HCT116 (cell line): ENCODE measurements at places on chromosomes 12 and 14. TPM values are rescaled to one million over a fixed set of nuclear protein-coding genes. Genes with fewer than 3 reads are reported as not detected.

Gene MGAT2
- 22.9 TPM for total RNA-seq

Gene AQP2
- total RNA-seq, result not detected

Gene RNASE3
- total RNA-seq, result not detected

Gene PSMC6
- 71.7 TPM for total RNA-seq

DNA sequence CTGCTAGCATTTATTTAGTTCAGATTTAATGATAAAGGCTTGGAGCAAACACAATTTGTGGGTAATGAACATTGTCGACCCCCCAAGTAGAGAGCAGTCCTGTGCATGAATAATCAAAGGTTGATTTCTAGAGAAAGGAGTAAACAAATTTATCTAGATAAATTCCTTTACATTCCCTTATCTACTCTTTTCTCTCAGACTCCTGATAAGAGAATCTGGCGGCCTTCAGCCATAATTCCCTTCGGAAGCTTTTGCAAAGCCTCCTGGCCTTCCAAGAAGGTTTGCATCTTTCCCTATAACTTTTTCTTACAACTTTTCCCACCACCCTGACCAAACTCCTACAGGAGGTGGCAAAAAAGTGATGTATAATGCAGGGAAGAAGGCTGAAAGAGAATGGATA is 42.1 kb downstream of the TMTC3 start:
- no peak overlapping the region for H3K4me3 ChIP-seq
- H3K36me3 ChIP-seq, result peaks cover 1% of the 10 kb centered on the region; the same call in 1 of the 2 replicates
- DNase-seq, result no peak
- no peaks in the 10 kb centered on the region for H3K27me3 ChIP-seq
- H3K4me1 ChIP-seq, result peaks cover 13% of the 10 kb centered on the region; the same call in 1 of the 2 replicates

DNA sequence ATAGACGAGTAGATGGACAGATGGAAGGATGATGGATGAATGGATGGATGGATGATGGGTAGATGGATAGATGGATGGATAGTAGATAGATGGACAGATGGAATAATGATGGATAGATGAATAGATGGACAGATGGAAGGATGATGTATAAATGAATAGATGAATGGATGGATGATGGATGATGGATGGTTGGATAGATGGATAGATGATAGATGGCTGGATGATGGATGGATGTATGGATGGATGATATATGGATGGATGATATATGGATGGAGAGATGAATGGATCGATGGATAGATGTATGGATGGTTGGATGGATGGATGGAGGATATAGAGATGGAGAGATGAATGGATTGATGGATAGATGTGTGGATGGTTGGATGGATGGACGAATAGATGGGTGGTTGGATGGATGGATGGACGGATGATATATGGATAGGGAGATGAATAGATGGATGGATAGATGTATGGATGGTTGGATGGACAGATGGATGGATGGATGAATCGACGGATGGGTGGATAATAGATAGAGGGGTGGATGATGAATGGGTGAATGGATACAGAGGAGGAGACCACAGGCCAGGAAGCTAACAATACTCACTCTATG is 19.3 kb downstream of the TRPV4 start:
- H3K27me3 ChIP-seq, result no peaks in the 10 kb centered on the region
- DNase-seq, result no peak
- H3K4me1 ChIP-seq, result peaks cover 3% of the 10 kb centered on the region; the same call in 1 of the 2 replicates
- no peak overlapping the region for H3K27ac ChIP-seq
- no peaks in the 10 kb centered on the region for H3K36me3 ChIP-seq

DNA sequence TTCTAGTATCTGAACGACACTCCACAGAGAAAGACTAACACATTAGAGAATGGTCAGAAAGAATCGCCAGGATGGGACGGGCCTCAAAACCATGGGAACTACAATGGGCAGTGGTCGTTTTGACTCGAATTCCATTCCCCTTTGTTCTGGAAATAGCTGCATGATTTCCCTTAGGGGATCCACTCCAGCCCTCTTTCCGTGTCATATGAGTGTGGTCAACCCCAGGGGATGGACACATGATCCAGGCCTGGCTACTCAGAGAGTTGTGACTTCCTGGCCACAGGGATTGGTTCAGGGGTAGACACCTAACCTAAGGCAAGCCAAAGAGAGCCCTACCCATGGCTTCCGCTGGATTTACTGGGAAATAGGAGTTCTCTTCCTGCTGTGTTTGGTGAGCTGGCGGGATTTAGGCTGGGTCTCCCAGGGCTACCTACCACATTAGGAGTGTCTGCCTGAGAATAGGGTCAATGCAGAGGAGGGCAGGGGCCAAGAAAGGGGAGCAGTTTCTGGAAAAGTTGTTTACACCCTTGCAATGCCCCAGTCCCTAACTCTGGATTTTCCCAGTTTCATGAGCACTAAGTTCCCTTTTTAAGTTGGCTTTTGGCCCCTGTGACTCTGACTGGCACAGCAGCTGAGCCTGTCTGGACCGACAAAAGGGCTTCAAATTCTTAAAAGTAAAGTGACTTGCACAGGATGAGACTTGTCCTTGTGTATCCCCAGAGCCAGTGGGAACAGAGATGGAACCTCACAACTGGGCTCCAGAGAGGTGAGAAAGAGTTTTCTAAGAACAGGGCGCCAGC is 28.1 kb upstream of the GPATCH2L start:
- H3K36me3 ChIP-seq, result no peaks in the 10 kb centered on the region
- no peak for DNase-seq
- no peak overlapping the region for H3K27ac ChIP-seq
- no peak overlapping the region for H3K4me3 ChIP-seq
- H3K27me3 ChIP-seq, result no peaks in the 10 kb centered on the region
- no peaks in the 10 kb centered on the region for H3K4me1 ChIP-seq

DNA sequence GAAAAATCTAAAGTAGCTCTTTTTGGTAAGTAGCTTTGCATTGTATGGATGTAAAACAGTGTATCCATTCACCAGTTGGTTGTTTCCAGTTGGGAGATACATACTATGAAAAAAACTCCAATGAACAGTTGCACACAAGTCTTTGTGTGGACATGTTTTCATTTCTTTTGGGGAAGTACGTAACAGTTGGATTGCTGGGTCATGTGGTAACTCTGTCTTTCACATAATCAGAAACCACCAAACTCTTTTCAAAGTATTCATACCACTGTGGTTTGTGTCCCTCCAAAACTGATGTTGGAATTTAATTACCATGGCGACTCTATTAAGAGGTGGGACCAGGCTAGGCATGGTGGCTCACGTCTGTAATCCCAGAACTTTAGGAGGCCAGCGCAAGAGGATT is 58.9 kb upstream of the RESF1 start:
- no peak for DNase-seq
- H3K36me3 ChIP-seq, result no peaks in the 10 kb centered on the region
- H3K27ac ChIP-seq, result no peak overlapping the region

DNA sequence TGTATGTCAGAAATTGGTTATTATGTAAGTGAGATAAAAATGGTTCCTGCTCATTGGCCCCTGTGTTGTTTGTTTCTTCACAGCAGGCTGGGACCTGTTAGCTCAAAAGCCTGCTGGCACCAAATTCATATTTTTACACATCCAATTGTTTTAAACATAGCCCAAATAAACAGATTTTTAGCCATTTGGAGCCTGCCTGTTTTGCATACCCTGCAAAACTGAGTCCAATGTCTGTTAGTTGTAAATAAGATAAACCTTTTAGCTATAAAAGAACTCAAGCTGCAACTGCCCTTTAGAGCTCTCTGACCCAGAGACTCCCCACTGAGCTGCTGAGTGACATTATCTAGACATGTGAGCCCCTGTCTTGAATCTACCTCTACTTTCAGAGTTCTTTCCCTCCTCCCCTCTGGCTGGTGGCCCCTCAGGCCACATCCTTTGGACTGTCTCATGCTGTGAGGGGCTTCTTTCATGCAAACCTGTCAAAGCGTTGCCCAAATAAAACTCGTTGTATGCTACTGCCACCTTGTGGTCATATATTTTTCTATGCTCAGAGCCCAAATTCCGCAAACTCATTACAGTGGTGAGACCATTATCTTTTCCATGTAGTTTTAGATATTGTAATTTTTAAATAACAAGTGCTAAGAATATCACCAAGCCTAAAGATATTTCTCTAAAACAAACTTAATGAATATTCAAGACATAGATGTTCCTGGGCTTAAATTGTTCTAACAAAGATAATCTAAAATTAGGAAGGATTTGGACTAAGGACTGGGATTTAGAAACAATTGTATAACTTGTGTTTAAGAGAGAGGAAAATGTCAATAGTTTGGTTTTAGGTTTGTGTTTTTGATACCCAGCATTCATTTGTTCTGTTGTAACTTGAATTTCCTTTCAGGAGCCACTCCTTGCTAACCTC is 337.9 kb downstream of the AACS start:
- peak; percentile 44 for DNase-seq
- H3K36me3 ChIP-seq, result no peaks in the 10 kb centered on the region
- H3K4me3 ChIP-seq, result no peak overlapping the region
- H3K27ac ChIP-seq, result no peak overlapping the region
- no peaks in the 10 kb centered on the region for H3K4me1 ChIP-seq
- H3K27me3 ChIP-seq, result peaks cover 5% of the 10 kb centered on the region
